SHP77 treated with DMSO at 0.1 percent for 48 hours (cell line): ENCODE measurements at places on chromosomes 4 and X.
A peak's percentile ranks its signal among the peaks of the same experiment; 100 is the strongest.

DNA sequence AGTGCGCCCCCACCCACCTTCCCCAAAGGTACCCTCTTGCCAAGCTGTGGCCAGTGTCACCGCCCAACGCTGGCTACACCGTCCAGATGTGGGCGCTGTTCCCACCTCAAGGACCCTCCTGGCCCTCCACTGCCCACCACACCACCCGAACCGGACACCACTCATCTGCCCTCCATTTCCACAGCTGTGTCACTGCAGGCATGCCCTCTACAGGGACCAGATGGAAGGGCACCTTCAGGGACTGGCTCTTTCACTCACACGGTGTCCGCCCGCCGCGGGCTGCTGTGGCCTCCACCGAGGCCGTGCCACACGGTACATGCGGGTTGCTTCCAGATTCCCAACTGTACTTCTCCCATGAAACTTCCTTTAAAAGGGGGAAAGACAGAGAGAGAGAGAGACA lies 87.7 kb downstream of the FAM53A start:
- DNase-seq = no peak

DNA sequence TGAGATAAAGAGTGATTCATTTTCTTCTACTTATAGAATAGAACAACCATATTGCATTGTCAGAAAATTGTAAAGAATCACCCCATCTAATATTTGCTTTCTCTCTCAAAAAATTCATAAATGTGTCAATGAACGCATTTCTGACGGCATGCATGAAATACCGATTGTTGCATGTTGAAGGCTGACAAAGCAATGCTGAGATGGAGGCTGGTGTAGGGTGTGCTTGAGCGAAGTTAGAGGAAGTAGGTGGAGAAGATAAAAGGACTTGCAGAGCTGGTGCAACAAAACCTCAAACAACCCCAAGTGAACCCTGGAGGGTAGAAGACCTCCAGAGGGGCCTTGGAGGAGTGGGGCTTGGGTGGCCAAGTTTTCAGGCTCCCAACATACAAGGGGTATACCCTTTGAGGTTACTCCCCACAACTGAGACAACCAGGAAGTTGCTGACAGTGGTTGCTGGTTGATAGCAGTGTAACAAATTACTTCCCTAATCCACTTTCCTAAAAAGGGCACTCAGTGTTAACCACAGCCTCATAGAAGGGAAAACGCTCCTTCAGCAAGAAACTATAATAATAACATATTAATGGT lies 452.7 kb downstream of the NLGN4X start:
- no peak for DNase-seq

- DNase-seq = no peak
These were observed 185.5 kb downstream of the MGST2 start for GRCh38 chr4:139851133-139851532.

GRCh38 chrX:150482537-150483206 lies 85.7 kb upstream of the MTM1 start:
- DNase-seq = no peak

DNA sequence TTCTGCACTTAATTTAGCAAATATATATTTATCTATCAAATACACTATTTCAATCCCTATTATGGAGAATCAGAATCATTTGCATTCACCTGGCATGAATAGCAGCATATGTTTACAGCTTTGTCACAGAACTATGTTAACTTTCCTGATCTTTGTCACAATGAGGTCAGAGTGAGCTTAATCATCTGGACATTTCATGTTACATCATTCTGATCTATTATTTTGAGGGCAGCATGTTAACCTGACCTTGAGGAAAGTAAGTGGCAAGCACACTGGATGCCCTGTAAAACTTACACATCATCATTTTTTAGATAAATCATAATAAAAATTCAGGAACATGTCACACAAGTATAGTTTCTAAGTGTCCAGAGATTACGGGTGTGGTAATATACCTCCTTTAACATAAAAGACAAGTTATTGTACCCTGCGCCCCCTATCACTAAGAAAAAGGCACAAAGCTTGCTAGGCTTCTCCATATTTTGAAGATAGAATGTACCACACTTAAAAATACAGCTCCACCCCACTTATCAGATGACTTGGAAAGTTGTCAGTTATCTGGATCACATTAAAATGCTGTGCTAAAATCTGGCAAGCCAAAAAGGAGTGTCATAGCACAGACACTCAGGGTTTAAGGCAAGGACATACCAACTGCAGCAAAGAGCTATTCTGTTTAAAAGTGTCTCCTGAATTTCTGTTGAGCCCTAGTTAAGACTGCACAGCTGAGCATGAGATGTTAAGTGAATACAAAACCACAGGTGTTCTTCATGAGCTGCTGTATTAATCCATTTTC lies 182.7 kb upstream of the FAT4 start:
- no peak for DNase-seq

DNA sequence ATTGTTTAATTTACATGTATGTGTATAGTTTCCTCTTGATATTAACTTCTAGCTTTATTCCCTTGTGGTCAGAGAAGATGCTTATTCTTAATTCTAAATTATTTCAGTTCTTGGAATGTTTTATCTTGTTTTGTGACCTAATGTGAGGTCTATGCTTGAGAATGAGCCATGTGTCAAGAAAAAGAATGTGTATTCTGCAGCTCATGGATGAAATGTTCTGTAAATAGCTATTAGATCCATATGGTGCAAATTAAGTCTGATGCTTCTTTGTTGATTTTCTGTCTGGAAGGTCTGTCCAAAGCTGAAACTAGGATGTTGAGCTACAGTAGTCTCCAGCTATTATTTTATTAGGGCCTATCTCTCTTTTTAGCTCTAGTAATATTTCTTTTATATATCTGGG lies 187.3 kb upstream of the RASGEF1B start:
- DNase-seq = no peak

DNA sequence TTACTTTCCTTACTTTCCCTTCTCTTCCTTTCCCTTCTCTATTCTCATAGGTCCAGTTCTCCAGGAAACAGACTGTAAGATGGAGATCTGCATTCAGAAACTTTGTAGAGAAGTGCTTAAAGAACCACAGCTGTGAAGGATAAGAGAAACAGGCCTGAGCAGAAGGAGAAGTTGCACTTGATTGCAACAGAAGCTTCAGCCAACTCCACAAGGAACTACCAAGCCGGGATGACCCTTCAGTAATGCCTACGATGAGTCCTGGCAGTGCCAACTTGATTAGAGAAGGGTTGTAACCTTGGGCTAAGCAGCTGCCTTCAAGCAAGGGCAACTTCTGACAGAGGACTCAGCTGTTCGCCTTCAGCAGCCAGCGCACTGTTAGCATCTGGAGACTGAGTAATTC lies 413.3 kb upstream of the RASGEF1B start:
- no peak for DNase-seq

DNA sequence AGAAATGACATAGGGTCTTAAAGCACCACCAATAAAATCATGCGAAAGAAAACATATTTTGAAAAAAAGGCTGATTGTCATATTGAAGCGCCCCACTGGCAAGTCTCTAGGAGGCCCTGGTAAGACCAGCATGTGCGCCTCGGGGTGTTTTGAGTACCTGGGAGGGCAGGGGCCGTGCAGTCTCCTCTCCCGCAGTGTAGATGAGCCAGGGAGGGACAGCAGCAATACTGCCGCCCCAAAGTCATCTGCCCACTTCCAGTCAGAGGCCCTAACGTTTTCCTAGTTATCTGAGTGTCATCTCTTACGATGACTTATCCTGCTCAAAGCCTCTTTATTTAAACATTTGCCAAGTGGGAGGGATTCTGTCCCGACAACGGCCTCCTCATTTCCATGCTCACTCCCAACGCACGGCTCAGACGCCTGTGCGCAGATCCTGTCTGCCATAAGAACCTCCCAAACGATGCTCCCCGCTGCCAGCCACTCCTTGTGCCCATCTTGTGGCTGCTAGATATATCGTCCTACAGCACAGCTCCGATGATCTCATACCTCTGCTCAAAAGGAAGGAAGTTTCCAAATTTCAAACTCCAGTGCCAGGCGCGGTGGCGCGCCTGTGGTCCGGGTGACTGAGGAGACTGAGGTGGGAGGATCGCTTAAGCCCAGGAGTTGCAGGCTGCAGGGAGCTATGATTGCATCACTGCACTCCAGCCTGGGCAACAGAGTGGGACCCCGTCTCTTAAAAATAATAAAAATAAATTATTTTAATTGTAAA lies 17.2 kb upstream of the SCRG1 start:
- DNase-seq = no peak

DNA sequence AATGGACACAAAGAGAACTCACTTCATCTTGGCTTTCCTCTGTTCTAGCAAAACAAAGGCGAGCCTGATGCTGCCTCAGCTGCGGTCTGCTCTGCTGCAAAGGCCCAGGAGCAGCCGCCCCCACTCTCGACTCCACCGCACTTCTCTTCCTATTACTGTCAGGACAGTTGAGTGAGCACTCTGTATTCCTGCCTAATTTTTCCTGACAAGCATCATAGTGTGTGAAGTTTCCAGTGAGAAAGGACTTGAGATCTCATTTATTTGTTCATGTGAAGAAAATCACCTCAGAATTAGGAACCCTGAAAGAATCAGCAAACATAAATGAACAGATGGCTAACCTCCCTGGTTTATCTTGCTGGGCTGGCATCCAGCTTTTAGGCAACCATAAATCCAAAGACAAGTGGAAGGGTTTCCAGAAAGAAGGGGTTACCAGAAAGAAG lies 15.6 kb downstream of the SCARB2 start:
- peak; percentile 95 for DNase-seq

GRCh38 chr4:98996056-98996764 lies 689 bp downstream of the METAP1 start:
- no peak for DNase-seq

DNA sequence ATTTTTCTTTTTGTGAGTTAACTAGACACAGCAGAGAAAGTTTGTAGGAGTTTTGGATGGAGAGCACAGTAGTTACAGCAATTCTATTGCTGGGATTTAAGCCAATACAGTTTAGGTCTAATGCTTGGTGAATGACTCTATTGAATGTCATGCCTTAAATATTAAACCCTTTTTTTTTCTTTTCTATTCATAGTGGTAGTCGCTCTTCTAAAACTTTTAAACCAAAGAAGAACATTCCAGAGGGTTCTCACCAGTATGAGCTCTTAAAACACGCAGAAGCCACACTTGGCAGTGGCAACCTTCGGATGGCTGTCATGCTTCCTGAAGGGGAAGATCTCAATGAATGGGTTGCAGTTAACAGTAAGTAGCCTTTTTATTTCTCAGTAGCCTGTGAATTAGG lies 34.8 kb upstream of the DCK start:
- DNase-seq = no peak
